Stimulated activated CD8-positive, alpha-beta memory T cell treated with anti-CD3 and anti-CD28 coated beads, Interleukin-4, amount 100 ng/mL, for 24 hours (primary cell): ENCODE measurements at places on chromosomes 1 and 21.

DNA sequence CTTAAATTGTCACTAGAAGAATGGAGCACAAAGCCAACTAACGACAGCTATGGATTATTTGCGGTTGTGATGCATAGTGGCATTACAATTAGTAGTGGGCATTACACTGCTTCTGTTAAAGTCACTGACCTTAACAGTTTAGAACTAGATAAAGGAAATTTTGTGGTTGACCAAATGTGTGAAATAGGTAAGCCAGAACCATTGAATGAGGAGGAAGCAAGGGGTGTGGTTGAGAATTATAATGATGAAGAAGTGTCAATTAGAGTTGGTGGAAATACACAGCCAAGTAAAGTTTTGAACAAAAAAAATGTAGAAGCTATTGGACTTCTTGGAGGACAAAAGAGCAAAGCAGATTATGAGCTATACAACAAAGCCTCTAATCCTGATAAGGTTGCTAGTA is 13.5 kb downstream of the USP1 start:
- no peak for DNase-seq

DNA sequence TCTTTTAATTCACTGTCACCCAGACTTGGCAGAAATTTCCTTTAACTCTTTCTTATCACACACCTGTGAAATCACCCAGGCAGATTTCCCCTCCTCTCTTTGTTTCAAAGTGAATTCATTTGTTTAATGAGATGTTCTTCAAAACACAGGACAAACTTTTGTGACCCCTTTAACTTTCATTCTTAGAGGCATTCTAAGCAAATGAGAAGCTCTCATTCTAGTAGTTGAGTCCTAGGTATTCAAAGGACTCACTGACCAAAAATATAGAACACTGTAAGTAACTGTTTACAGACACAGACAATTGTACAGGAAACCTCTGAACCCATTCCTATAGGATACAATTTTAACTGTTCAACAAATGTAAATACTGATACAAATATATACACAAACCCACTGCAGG is 16.9 kb downstream of the LRRC8C start:
- DNase-seq, result no peak

DNA sequence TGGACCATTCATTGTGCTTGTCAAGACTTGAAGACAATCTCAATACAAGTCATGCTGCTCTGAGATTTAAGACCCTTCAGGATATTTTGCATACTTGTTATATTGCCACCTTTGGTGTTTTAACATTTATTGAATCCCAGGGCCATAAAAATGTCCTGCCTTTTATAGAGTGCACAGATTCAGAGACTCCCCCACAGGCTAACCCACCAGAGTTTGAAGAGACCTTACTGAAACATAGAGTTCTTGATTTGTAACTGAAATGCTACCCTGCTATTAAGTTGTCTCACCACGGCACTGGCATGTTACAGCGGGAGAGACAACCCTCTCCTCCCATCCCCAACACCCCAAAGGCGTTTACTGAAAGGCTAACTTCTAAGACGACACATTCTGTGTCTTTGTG is 313.9 kb upstream of the USP24 start:
- no peak for DNase-seq

DNA sequence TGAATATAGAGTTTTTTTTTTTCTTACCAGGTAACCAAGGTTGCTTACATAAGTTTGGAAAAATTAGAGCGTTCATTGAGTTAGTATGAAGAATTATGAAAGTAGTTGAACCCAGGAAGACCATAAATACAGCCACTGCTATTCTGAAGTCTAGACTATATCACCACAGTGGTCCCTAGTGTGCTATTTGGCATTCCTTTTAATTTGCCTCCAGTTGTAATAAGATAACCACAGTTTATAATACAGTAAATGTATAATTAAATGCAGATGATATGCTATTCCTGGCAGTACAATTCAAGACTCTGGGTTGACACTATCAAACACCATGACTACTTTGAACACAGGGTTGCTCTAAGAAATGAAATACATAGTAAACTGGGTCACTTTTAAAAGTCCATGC is 270.5 kb downstream of the BRINP2 start:
- no peak for DNase-seq

- DNase-seq, result no peak
Measured at GRCh38 chr1:39508857-39509305, 17.4 kb downstream of the BMP8A start.

- DNase-seq, result no peak
Measured at GRCh38 chr1:233097546-233097945, 147.1 kb downstream of the NTPCR start.

GRCh38 chr1:181936768-181937581 is 124.5 kb downstream of the ZNF648 start:
- DNase-seq, result no peak

DNA sequence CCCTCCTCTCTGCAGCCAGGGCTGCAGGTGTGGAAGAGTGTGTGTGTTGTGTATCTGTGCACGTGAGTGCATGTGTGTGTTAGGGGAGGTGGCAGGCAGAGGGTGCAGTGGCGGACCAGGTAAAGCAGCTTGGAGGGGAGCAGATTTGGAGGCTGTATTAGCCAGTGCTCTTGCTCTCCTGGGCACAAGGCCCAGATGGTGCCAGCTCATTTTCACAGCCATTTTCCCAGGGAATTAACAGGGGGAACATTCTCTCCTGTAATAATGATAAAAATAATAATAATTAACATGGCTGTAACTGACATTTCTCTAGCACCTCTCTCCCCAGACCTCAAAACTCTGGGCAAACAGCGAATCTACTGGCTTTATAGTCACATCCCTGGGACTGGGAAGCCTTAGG is 43.6 kb downstream of the LRRN2 start:
- no peak for DNase-seq

- no peak for DNase-seq
Measured at GRCh38 chr1:199123615-199124014, 484.8 kb downstream of the PTPRC start.

- DNase-seq, result no peak
Measured at GRCh38 chr1:186736971-186737685, 56.9 kb upstream of the PTGS2 start.

DNA sequence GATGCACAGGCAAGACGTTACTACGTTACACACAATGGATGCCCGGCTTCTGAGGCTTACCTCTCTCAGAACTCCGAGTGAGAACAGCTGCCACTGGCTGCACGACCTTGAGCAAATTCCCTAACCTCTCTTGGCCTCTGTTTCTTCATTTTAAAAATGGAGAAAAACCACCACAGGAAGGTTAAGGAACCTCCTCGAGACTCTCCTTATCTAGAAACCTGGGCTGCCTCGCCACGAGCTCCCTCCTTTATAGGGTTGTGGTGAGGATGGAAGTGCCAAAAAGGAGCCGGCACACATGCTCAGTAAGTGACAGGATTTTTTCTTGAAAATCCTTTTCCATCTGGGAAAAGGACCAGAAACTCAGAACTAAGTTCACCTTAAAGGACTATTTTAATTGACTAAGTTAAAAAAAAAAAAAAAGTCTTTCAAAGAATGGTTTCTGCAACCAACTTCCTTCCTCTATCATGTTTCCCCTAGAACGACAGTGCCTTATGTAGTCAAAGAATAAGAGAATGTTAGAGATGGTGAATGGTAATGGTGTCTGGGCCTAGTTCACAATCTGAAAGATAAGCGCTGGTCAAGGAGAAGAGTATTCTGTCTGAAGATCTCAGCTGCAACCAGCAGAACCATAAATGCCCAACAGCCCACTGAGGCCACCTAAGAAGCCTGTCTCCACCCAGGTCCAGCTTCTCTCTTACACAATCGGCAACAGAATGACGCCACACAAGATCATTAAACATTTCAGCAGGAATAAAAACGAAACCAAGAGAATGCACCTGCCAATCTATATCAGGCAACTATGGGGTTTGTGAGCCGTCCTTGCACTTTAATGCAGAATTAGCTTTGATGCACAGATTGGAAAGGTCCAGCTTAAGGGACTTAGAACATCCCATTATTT is 64.9 kb downstream of the SLC45A1 start:
- no peak for DNase-seq

- no peak for DNase-seq
Measured at GRCh38 chr1:42845866-42846256, 552 bp upstream of the ZNF691 start.

GRCh38 chr1:153190373-153190772 is 12.9 kb upstream of the LELP1 start:
- no peak for DNase-seq

DNA sequence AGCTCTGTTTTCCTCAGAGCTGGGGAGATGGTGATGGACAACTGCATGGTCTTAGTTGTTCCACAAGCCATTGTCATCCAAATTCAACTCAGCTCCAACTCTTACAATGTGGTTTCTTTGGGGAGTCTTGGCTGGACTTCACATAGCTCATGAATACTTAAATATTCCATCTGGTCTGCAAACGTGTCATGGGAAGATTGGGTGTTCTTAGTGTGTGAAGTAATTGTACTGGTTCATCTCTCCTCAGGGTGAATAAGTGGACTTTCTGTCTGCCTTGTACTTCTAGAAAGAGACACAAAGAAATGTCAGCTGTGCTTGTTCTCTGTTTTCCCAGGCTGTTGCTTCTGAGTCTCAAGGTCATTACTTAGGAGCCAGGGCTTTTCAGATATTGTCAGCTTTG is 106.6 kb downstream of the VPS13D start:
- no peak for DNase-seq

GRCh38 chr1:67522001-67522441 is 91.8 kb upstream of the SERBP1 start:
- no peak for DNase-seq

DNA sequence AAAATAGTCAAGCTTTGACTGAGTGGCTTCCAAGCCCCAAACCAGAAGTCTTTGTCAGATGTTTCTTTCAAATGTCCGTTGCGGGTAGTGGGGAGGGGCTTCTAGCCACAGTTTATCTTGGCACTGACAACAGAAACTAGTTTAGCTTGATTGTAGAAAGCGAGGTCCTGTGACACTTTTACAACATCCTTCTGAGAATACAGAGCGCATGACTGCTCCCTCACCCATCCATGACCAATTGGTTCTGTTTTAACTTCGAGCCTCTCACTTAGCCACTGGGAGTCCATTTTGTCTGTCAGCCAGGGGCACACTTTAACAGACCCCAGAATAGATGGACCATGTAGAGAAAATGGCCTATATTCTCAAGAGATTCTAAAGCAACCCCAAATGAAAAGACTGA is 199.2 kb upstream of the ST6GALNAC5 start:
- DNase-seq, result no peak

- peak; percentile 63 for DNase-seq
Measured at GRCh38 chr21:42337830-42338728, 12.7 kb downstream of the TFF2 start.

DNA sequence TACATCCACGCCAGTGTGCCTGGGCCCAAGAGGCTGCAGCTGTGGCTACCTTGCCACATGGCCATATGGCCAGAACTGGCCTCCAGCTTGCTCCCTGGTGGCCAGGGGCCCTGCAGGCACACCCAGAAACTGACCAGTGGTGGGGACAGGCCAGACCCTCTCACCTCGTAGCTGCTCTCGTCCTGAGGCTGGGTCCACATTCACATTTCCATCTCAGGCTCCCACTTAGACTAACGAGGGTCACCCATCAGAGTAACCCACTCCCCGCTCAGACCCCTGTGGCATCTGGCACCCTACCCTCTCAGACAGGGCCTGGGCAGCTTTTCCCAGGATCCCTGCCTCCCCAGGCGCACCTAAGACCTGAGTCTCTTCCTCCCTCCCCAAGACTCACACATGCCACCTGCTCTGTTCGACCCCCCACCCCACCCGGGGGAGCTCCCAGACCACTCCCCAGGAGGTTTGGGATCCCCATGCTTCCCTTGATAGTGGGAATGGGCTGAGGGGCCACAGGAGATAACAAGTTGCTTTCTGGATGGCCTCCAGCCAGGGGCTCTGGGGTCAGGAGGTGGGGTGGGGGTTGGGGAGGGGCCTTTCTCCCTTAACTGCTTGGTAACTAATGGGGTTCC is 21.3 kb upstream of the RNU1-4 start:
- DNase-seq, result no peak

GRCh38 chr1:201634261-201634660 is 95.3 kb downstream of the NAV1 start:
- no peak for DNase-seq

DNA sequence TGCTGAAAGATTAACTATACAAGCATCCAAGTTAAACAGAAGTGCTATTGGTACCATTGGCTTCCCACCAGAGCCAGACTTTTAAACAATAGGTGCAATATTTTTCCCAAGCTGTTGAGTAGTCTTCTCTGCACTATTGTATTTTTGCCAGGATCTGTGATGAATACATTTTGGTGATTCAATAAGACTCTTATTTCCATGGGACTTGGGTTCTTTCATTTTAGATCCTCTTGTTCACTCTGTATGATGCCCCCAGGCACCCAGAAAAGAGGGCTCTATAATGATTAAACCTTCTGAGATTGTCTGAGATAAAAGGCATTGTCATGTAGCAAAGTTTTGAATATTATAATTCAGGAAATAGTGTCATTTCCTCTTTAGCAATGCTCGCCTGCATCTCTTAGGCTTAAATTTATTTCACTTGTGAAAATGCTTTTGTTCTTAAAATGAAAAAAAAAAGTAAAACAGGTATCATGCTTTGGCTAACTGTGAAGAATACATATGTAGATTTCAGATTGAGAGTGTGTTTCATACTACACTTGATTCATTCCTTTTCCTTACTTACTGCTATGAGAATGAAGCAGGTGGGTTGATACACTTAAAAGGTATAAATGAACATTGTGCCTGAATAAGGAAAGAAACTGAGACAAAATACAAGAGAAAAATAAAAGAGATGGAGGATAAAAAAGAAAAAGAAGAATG is 275.0 kb downstream of the HMCN1 start:
- DNase-seq, result no peak

DNA sequence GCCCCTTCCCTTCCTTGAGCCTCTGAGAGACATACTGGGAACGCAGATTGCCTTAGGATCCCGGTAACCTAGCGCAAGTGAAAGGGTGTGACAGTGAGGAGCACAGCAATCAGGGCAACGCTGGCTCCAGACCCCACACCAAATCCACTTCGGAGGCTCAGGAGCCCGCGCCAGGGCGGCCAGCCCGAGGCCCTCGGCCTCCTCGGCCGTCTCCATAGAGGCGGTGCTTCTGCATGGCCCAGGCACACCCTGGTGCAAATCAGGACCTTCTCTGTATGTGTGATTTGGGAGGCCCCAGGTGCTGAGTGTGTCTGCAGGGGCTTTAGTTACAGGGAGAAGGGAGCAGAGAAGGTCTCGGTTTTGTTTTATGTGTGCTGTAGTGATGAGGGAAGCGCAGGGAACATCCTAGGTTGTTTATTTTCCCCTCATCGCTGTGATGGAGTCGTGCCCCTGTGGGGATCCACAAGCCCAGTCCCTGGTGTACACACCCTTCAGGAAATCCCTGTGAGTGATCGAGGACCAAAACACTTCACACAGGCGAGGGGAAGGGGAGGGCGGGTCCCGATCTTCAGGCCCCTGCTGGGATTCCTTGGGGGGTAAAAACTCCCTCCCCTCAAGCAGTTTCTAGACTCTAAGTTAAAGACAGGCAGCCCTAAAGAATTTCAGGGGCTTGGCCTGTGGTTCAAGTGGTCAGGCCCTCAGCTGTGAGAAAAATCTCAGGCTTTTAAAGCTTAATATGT is 9.4 kb downstream of the KIAA1614 start:
- DNase-seq, result no peak

DNA sequence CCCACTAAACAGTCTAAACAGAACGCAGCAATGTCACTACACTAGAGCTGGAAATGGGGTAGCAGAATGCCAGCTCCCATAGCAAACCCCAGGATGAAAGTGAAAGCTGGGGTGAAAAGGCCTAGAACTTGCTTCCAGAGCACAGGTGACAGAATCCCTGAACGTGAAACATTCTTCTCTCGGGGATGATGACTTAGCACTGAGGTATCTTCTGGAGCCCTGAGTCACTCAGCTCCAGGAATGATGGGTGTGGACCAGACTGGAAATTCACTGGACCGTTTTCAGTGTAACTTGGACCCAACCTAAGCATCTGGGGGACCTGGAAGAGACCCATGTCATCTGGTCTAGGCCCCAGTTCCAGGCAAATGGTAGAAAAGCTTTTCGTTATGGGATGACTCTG is 108.9 kb downstream of the CDC7 start:
- DNase-seq, result no peak
